G401 (cell line): ENCODE measurements at places on chromosomes 2 and 18.

GRCh38 chr2:11140492-11140891 lies 14.8 kb upstream of the SLC66A3 start:
- no peak for DNase-seq

DNA sequence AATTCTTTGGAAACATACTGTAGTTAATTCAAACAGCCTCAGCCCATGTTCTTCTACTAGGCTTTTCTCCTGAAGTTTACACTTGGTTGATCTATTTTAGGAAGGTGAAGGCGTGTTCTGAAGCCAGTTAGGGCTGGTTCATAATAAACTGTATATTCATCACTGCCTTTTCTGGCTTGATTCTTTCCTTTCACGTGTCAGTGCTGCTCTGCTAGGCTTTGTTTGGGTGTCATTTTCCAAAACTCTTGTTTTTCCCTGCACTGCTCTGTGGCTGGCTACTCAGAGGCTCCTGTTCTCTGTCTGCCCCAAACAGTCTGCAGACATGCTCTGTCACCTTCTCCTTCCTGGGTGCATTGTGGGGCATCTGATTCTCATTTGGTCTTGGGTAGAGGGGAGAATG lies 136.1 kb downstream of the PARD3B start:
- no peak for DNase-seq

- no peak for DNase-seq
Observed at GRCh38 chr2:134737671-134738070, 18.9 kb upstream of the TMEM163 start.

GRCh38 chr18:2597639-2598038 lies 26.3 kb downstream of the NDC80 start:
- no peak for DNase-seq

DNA sequence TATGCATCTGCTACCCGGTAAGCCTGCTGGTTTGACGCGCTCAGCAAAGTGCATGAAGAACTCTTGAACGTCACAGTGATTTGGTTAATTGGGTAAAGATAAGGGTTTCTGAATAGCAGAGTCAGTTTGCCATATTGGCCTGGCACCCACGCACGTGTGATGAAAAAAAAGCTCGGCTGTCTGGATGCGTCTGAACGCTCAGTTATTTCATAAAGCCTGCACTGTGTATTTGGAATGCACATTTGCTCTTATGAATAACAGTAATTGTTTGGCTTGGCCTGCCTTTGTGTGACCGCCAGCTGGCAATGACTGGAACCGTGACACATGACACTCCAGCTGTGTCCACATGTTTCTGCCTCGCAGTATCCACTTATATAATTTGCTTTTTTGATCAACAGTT lies 129.2 kb upstream of the MEIS1 start:
- DNase-seq: no peak

GRCh38 chr18:2104620-2105462 lies 466.5 kb downstream of the METTL4 start:
- DNase-seq: peak; percentile 5

DNA sequence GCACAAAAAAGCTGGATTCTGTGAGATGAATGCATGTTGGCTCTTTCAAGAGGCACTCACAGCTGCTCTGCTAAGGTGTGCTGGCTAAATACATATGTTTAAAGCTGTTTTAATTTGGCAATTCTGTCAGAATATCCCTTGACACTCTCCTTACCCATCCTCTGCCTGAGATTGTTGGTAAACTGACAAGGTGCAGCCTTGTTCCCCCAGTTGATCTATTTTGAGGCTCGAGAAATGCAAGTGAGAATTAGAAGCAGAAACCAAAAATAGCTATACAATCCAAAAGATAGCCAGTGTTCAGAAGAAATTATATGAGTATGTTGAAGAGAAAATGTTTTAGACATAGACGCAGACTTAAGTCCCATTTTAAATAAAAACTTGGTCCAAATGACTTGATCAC lies 971.7 kb upstream of the GYPC start:
- DNase-seq: no peak

- DNase-seq: no peak
Observed at GRCh38 chr2:96869281-96869821, 529 bp downstream of the SEMA4C start.

- no peak for DNase-seq
Observed at GRCh38 chr2:100674666-100675065, 111.9 kb downstream of the PDCL3 start.
